ENCODE measurements at places on chromosomes 4 and X.

- no peak for DNase-seq
Observed at GRCh38 chr4:1187182-1187581, 14.8 kb upstream of the SPON2 start.

- no peak for DNase-seq
Observed at GRCh38 chrX:99939883-99940232, 470.2 kb downstream of the PCDH19 start.

DNA sequence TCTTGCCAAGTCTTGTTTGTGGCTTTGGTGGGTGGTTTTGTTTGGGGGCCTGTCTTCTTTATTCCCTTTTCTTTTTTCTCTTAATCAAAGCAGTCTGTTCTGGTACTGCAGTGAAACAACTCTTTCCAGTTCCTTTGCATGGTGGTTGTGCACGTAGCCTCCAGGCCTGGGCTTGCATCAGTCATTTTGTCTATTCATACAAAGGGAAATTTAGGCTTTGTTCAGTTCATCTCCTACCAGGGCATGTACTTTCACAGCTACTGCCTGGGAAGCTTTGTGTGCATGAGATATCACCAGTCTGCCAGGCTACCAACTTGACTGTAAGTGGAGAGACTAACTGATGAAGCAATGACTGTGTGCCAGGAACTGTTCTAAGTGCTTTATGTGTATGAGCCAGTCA lies 8.5 kb downstream of the TRIM2 start:
- no peak for DNase-seq

DNA sequence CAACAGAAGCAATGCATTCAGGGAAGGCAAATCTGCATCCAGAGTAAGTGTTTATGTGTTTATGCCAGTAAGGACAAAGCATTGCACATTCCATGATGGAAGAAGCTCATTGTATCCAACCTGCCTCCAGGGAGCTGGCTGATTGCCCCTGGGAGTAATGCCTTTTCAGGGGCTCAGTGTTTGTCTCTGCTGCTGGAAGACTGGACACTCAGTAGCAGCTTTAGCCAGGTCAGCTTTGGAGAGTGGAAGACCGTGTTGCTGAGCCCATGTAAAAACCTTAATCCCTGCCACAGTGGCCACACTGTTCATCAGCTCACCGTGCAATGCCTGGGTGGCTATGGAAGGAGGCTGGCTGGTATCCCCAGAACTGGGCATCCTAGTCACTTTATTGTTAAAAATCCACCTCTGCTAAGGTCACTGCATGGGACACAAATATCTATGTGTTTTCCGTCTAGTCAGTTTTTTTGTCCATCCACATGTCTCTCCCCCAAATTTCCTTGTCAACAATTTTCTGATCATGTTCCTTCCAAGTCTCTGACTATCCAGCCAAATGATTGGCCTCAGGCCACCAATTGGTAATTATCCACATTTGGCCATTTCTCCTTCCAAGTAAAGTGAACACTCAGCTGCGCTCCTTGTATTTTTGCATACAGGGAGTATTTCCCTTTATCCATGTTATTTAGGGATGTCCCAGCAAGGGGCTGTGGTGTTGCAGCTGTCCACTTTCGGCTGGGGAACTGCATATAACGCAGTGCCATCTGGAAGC lies 2044.5 kb upstream of the AGA start:
- no peak for DNase-seq

GRCh38 chr4:155675709-155676429 lies 9.2 kb downstream of the GUCY1A1 start:
- DNase-seq: no peak

GRCh38 chr4:119286377-119287002 lies 35.4 kb downstream of the FABP2 start:
- no peak for DNase-seq

DNA sequence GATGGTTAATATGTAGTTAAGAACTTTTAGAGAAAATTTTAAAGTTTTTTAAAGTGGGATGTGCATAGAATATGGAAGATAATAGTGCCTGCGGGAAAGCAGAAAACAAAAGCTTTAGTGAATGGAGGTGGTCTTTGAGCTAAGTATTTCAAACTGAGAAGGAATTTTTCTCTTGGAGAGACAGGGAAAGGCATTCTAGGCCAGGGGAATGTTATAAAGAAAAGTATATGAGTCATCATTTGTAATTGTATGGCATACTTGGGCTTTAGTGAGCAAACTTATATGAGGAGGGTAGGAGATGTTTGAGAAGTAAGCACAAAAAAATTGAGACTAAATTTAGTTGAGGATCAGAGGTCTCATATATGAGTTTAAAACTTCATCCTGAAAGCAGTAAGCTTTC lies 467.0 kb downstream of the PPARGC1A start:
- no peak for DNase-seq

DNA sequence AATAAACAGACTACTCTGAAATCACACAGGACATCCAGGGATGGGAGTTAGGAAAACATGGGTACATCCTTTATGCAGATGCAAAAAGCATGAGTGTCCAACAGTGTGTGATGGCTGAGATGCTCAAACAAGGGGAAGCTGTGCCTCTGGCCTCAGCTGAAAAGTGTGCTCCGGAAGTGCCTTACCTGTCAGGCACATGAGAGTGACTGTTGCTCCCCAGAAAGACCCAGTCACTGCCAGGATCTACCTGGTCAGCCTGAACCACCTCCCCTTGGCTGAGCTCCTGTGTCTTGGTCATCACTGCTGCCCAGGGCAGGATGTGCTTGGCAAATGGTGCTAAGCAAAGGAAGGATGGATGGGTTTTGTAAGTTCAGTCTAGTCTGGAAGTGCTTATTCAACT lies 4.0 kb downstream of the PPP2R2C start:
- no peak for DNase-seq

GRCh38 chrX:76127341-76127740 lies 45.5 kb upstream of the PBDC1 start:
- DNase-seq: no peak

GRCh38 chr4:169677150-169677748 lies 56.9 kb downstream of the CLCN3 start:
- DNase-seq: no peak

DNA sequence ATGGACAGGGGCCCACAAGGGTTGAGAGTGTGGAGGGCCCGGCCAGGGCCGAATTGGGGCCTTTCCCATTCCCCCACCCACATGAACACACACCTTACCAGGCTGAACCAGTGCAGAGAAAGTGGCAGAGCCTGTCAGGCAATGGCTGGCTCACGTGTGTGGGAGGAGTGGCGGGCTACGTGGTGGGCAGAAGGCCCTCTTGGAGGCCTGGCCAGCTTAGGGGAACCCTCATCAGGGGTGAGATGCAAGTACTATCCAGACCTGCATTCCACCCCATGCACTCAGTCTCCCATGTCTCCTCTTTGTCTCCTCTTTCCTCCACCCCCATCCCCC lies 965 bp downstream of the TCEAL4 start:
- DNase-seq: no peak

DNA sequence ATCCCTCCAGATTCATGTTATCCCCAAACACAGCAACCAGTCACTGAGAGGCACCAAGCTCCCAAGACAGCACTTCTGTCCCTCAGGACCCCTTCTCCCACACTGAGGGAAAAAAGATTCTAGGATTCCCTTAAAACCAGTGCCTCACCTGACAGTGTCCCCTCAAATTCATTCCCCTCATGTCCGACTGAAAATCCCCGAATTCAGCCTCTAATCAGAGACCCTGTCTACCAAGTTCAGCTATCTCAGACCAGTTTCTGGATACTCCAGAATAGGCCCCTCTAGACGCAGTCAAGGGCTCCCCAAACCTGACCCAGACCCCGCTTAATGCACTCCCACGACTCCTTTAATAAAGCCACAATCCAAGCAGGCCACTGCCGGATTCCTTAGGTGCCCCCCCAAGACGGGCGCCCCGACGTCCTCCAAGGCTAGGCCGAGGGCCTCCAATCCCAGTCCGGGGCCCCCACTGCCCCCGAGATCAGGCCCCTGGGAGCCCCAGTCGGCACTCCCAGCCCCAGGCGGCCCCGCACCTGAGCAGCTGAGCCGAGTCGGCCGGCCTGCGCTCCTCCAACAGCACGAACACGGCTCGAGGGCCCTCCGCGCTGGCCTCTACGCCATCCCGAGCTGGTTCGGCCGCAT lies 457 bp downstream of the TFE3 start:
- no peak for DNase-seq

DNA sequence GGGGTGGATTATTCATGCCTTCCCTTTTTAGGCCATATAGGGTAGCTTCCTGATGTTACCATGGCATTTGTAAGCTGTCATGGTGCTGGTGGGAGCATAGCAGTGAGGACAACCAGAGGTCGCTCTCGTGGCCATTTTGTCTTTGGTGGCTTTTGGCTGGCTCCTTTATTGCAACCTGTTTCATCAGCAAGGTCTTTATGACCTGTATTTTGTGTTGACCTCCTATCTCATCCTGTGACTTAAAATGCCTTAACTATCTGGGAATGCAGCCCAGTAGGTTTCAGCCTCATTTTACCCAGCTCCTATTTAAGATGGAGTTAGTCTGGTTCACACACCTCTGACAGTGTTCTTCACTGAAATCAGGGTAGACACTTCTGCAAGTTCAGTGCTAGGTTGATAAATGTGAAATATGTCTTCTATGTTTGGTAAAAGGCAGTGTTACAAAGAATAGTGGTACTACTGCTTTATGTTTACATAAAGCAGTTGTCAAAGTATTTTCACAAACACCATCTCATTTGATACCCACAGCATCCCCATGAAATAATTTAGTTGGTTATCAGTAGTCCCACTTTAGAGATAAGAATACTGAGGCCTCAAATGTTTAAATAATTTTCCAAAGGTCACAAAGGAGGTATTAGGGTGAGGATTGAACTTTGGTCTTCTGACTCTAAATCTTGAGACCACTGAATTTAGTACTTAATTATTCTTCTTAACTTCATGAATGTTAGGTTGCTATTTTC lies 77.1 kb upstream of the C4orf54 start:
- DNase-seq: no peak

DNA sequence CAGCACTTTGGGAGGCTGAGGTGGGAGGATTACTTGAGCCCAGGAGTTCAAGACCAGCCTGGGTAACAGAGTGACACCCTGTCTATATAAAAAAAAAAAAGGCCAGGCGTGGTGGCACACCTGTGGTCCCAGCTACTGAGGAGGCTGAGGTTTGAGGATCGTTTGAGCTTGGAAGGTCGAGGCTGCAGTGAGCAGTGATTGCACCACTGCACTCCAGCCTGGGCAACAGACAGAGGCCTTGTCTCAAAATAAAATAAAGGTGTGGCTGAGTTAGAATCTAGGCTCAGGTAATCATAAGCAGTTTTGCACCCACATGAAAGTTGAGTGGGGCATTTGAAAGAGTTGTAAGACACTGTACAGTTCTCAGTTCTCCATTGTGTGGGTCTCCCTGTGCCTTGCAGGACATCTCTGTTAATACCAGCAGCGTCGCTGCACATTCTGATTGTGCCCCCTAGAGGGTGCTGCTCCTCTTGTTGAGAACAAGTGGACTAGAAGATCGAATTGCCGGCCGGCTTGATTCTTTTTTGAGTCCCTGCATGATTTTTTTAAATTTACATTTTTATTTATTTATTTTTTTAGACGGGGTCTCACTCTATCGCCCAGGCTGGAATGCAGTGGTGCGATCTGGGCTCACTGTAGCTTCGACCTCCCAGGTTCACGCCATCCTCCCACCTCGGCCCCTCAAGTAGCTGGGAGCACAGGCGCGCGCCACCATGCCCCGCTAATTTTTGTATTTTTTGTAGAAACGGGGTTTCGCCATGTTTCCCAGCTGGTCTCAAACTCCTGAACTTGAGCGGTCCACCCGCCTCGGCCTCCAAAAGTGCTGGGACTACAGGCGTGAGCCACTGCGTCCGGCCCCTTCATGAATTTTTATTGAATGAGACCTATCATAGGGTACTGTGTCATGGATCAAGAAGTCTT lies 73.6 kb upstream of the RBMX start:
- DNase-seq: peak; percentile 39
